ENCODE measurements at places on chromosomes 4 and X.

DNA sequence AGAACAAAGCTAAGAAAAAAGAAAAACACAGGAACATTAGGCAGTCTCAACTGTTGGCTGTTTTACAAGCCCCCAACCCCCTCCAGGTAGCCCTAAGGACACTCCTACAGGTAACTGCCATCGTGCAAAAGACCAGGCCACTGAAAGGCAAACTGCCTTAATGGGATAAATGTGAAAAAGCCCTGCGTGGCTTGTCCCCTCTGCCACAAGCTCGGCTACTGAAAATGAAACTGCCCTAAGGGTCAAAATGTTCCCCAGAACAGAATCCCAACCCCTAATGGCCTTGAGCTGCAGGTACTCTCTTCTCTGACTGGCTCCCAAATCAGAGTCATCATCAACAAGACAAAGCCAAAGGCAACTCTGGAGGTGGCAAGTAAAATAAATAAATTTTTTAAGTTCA, 84.8 kb downstream of the MSN start:
- no peak for DNase-seq

DNA sequence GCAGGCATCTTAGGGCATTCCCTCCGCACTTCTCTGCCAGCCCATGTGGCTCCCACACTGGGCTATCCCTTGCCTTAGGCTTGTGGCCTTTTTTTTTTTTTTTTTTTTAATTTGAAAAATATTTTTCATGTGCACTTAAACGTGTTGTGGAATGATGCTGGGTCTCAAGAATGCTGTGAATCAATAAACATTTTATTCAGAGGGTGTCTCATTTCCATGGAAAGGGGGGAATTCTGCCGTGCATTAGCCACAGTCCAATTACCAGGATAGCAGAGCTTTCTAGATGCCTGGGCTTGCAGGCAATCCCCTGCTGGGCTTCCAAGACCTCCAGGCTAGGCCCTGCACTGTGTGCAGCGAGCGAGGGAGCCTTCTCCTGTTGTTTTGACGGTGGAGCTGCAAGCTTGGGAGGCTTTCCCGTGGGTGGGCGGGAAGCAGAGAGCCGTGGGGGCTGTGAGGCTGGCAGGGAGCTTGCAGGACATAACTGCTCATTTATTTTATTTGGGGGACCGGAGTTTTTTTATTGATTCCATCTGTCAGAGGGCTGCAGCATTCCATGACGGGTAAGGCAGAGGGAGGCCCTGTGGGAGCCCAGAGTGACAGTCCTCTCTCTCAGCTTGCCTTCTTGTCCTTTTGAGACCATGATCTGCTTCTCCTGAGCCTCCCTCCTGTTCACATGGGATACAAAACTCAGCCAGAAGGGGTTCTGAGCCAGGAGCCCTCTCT, 2.6 kb upstream of the CPZ start:
- peak; percentile 92 for DNase-seq

DNA sequence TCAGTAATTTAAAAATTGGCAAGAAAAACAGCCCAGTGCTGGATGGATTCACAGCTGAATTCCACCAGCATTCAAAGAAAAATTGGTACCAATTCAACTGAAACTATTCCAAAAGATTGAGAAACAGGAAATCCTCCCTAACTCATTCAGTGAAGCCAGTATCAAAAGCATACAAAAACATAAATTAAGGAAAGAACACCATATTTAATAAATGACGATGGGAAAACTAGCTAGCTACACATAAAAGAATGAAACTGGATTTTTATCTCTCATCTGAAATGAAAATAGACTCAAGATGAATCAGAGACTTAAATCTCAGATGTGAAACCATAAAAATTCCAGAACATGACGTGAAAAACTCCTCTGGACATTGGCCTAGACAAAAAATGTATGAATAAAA, 516.8 kb upstream of the SPANXN1 start:
- peak; percentile 6 for DNase-seq

DNA sequence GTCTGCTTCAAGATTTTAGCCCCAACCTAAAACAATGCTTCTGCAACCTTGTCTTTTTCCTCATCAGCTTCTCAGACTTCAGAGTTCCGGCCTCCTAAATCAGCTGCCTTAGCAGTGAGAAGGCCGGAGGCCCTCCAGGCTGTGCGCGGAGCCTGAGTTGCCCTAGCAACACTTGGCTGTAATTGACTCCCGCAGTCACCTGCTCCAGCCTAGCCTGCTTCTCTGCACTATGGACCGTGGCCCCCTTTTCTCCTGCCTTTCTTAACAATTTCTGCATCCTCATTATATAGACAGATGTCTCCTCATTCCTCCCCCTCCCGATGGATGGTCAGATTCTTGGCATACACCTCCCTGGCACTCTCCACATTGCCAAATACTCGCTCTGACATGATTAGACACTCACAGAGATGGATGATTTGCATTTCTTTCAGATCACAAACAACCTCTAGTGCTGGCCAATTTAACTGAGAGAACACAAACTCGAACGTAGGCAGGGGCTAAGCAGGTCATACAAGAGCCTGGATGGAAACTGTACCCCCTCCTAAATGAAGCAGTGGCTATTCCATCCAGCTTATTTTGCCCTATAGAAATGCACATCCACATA, 9.5 kb upstream of the HUWE1 start:
- no peak for DNase-seq

- DNase-seq = no peak
These were observed 230.6 kb upstream of the SPRY1 start for GRCh38 chr4:123166023-123166422.

- DNase-seq = peak; percentile 73
These were observed 39.5 kb downstream of the ENOPH1 start for GRCh38 chr4:82469791-82470345.

DNA sequence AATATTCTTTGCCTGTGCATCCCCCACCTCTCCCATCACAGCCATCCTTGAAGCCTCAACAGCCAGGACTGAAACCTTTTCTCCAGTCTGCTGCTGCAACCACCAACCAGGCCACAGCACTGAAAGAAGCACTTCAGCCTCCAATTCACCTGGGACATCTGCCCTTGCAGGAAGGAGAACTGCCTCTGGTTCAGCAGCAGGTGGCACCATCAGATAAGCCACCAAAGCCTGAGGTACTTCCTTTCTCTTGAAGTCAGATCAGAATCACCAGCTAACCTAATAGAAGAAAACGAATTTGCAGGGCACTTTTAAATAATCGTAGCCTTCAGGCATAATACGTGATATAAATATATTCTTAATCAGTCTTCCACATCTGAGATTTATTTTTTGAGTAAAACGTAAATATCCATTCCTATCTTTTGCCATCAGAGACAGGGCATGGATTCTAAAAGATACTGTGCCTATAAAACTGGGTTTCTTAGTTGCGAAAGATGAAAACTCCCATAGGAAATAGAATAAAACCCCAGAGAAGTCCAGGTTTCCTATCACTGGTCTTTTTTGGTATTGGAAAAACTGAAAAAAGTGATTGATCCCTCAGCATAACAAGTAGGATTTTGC, 9.5 kb downstream of the AMBN start:
- DNase-seq = peak; percentile 56

- no peak for DNase-seq
These were observed 12.0 kb downstream of the TSPAN5 start for GRCh38 chr4:98646422-98646821.

GRCh38 chrX:9153300-9153699, 119.4 kb upstream of the FAM9B start:
- DNase-seq = peak; percentile 60

DNA sequence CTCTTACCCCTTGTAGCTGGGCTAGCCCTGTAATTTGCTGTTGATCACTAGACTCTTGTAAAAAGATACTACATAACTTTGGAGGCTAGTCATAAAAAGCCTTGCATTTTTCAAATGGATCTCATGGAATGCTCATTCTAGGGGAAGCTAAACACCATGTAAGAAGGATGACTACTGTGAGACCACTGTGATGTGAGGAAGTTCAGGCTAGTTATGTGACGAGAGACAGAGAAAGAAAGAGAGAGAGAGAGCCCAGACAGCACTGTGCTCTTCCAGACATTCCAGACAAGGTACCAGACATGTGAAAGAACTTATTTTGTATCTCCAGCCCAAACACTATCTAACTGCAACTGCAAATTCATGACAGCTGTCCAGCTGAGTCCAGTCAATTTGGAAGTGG, 404.6 kb upstream of the PITX2 start:
- DNase-seq = peak; percentile 99

GRCh38 chr4:119570401-119570800, 58.2 kb downstream of the PDE5A start:
- DNase-seq = peak; percentile 59

GRCh38 chr4:17082186-17082585, 183.7 kb upstream of the LDB2 start:
- no peak for DNase-seq

DNA sequence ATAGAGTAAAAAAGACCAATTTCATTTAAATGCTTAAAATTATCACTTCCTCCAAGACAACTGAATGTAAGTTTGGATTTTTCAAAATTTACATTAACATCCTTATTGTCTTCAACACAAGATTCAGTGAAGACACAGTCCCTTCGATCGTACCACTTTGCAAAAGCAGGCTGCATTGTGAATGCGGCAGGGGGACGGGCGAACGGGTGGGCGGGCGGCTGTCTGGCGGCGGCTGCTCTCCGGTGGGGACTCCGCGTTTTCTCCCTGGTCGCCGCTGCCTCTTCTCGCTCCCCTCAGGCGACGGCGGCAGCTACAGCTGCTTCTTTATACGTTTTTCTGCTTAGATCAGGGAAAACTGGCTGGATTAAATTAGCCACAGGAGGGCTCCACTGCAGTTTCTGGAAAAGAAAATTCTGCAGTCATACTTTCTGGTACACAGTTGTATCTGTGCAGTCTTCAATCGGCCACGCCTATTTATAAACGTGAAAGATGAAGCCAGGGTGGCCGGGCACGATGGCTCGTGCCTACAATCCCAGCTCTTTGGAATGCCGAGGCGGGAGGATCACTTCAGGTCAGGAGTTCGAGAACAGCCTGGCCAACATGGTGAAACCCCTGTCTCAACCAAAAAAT, 33.9 kb upstream of the HPF1 start:
- peak; percentile 76 for DNase-seq

- no peak for DNase-seq
These were observed 2005.1 kb upstream of the AGA start for GRCh38 chr4:179447308-179447707.

GRCh38 chrX:40402831-40403533, 177.8 kb upstream of the ATP6AP2 start:
- peak; percentile 57 for DNase-seq

GRCh38 chr4:25760518-25761157, 102.2 kb downstream of the SEL1L3 start:
- DNase-seq = no peak

- DNase-seq = peak; percentile 64
These were observed at the start of gene INPP4B for GRCh38 chr4:142846108-142846728. TSS of gene INPP4B (minus strand) at chr4:142846301.

- DNase-seq = peak; percentile 62
These were observed 108.6 kb downstream of the SMIM20 start for GRCh38 chr4:26022346-26023202.

DNA sequence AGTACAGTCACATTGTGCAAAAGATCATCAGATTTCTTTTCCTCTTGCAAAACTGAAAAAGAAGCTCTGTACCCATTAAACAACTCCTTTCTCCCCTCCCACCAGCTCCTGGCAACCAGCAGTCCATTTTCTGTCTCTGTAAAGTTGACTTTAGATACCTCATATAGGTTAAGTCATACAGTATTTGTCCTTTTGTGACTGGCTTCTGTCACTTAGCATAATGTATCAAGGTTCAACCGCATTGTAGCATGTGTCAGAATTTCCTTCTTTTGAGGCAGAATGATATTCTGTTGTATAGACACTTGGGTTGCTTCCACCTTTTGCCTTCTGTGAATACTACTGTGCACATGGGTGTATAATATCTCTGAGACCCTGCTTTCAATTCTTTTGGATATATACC, 121.8 kb downstream of the SH3KBP1 start:
- DNase-seq = no peak

GRCh38 chrX:116417968-116418367, 18.4 kb upstream of the SLC6A14 start:
- no peak for DNase-seq

GRCh38 chr4:165294907-165295306, 32.6 kb upstream of the MSMO1 start:
- no peak for DNase-seq

- DNase-seq = no peak
These were observed 32.0 kb upstream of the SPON2 start for GRCh38 chr4:1204286-1204827.

- DNase-seq = no peak
These were observed 9.5 kb downstream of the PARM1 start for GRCh38 chr4:74942251-74942917.

DNA sequence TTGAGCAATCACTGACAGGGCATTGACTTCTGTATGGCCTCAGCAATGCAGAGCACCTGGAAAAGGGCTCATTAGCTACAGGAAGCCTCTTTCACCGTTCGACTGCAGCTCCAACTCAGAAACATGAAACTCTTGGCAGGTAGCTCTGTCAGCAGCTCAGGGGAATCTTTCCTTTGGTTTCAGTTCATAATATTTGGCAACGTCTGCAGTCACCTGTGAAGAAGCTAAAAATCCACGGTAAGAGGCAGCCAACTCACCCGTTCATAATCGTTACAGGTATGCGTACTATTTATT, 354.9 kb downstream of the CAMK2D start:
- no peak for DNase-seq

GRCh38 chr4:140681201-140681600, 75.0 kb downstream of the TBC1D9 start:
- DNase-seq = no peak

- DNase-seq = no peak
These were observed 16.4 kb downstream of the TMEM31 start for GRCh38 chrX:103727115-103727514.

DNA sequence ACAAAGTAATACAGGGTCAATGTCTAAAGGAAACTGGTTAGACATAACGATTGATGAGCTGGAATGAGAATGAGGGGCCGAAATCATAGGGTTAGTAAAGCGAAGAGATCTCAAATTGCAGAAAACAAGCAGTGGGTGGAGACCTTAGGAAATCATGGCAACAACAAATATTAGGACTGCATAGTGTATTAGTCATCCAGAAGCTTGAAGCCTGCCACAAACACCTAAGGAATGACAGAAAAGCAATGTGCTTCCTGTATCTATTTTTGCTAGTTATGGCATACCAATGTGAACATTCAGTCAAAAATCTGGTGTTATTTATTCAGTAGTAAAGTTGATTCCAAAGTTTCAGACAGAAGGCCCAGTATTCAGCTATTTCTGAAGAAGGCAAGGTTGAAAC, 410.9 kb upstream of the CT83 start:
- peak; percentile 73 for DNase-seq

DNA sequence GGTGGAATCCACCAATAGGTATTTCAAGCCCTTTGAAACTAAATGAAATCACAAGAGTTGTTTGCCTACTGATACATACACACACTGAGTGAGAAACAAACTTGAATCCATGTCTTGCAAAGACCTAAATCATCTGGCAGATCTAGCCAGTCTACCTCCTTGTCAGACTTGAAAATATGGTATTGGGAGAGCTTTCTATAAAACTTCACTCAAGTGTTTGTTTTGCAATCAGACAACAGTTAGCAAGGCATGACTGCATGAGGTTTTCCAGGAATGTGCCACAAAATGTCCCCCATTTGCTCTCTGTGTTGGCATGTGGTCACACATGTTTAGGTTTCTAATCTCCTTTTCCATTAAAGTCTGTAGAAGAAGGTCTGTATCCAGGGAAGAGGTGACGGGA, 52.4 kb downstream of the MAP3K15 start:
- DNase-seq = no peak

- peak; percentile 10 for DNase-seq
These were observed 424.0 kb upstream of the NDST4 start for GRCh38 chr4:115537387-115537786.

Measured in fibroblast of skin of back (primary cell).